ENCODE measurements at places on chromosomes 5 and 9. TPM values are rescaled to one million over a fixed set of nuclear protein-coding genes. Genes with fewer than 3 reads are reported as not detected.
A peak's percentile ranks its signal among the peaks of the same experiment; 100 is the strongest.

DNA sequence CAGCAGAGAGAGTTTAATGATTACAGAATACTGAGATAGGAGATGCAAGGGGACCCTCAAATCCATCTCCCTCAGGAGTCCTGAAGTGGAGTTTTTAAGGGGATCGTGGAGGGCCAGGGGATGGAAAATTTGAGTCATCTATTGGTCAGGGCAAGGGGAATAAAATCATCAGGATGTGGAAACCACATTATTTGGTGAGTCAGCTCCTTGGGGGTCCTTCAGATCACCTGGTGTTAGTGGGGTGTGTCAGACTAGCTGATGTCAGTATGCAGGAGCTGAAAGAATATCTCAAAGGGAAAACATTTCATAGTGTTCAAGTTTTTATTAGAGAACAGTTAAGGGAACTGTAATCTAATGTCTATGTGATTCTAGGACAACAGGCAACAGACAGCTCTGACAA lies 183.0 kb upstream of the FTMT start:
- DNase-seq = no peak

GRCh38 chr5:141507387-141508091 lies 18.7 kb downstream of the PCDHGC5 start:
- no peak for DNase-seq

DNA sequence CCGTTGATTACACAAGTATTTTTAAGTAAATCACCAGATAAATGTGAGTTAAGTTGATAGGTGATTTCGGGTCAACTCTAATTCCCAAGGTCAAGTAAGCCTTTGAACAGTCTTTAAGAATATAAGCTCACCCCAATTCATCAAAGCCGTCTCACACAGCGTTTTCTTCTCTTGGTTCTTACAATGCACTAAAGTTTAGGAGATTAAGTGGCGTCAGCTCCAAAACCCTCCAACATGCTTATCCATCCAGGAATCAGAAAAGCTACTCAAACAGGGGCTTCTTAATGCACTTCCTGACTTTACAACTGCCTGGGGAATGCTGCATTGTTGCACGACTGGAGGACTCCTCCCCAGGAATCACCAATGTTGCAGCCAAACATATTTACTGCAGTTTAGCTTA lies 206.2 kb upstream of the EFNA5 start:
- no peak for DNase-seq

DNA sequence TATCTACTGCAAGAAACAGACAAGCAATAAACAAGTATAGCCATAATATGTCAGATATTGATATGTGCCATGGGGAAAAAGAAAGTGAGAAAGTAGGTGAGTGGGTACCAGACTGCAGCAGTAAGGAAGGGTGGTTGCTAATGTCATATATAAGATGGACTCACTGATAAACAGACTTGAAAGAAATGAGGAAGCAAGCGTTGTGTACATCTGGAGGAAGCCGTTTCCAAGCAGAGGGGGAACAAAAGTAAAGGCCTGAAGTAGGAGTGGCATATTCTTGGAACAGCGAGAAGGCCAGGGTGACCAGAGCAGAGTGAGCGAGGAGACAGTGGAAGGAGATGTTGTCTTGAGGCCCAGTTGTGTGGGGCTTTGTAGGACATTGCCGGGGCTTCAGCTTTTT lies 142.2 kb upstream of the MAP3K1 start:
- no peak for DNase-seq

DNA sequence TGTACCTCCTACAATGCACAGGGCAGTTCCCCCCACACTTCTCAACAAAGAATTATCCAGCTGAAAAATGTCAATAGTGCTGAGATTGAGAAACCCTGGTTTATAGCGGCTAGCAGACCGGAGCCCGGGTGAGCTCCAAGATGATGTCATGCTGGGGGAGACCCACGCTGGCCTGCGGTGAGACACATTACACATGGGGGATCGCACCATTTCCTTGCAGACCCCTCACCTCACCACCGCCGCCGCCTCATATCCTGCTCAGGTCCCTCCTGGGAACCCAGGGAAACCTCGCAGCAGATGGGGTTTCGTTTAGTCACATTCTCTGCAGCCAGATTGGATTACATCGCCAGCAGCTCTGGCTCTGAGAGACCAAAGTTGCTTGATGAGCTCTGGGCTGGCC lies 14.7 kb upstream of the TNC start:
- no peak for DNase-seq

DNA sequence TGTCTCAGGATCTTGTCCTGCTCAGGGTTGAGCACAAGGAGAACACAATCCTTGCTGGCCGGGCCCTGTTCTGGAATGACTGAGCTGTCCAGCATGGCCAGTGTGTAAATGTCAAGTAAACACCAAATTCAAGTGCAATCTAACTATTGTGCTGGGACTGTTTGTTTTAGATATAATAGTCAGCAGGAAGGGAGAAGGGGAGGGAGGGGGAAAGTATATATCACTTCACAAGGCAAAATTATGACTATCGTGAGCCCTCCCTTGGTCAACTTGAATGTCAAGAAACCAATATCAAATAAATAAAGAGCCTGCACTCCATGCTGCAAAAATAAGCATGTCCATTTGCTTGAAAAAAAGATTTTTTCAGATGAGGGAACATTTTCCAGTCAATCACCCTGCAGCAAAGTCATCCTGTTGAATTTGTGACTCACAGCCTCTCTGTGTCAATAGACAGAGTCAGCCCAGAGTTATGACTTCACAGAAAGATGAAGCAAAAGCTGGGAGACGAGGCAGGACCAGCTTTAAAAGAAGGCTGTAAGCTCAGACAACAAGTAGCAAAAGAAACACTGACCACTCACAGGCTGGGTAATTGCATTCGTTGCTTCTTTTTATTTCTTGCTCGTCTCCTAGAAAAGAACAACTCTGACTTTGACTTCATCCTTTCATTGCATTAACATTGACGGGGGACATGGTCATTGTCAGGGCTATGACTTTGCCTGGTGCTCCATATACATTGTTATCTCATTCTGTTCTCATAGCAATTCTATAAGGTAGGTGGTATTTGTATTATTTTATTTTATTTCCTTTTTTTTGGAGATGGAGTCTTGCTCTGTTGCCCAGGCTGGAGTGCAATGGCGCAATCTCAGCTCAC lies 15.3 kb upstream of the KLF4 start:
- DNase-seq = no peak

DNA sequence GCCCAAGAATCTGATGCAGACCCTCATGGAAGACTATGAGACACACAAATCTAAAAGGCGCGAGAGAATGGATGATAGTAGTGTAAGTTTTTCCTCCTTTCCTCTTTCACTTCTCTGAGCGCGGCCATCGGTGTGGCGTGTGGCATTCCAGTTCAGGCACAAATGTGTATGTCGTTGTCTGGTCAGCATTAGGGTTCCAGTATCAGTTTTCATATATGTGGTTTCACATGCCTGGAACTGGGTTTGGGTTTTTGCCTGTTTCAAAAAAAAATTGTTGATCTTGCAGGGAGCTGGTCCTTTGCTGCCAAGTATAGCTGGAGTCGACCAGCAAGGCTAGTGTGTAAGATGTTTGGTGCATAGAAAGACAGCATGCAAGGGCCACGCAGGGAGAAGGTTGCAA lies 51.5 kb downstream of the C9orf152 start:
- no peak for DNase-seq

GRCh38 chr9:81410201-81410600 lies 279.1 kb downstream of the TLE1 start:
- no peak for DNase-seq

- DNase-seq = no peak
Observed at GRCh38 chr5:86199287-86199686, 418.5 kb upstream of the COX7C start.

DNA sequence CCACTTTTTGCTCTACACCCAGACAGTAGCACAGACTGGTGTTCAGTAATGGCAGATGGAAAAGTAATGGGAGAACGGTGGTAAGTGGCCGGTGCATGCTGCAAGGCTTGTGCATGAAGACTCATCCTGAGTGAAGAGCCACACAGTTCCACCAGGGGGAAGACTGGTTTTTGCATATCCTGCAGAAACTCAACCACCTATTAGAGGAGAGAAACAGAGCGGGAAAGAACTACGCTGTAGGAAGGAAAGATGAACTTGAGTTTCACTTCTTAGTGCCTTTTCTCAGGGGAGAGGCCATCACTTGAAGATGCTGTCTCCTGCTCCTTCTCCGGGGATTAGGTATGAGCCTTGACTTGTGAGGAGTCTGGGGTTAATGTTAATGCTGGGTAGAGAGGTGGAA lies 9.4 kb upstream of the PRSS3 start:
- DNase-seq = no peak

DNA sequence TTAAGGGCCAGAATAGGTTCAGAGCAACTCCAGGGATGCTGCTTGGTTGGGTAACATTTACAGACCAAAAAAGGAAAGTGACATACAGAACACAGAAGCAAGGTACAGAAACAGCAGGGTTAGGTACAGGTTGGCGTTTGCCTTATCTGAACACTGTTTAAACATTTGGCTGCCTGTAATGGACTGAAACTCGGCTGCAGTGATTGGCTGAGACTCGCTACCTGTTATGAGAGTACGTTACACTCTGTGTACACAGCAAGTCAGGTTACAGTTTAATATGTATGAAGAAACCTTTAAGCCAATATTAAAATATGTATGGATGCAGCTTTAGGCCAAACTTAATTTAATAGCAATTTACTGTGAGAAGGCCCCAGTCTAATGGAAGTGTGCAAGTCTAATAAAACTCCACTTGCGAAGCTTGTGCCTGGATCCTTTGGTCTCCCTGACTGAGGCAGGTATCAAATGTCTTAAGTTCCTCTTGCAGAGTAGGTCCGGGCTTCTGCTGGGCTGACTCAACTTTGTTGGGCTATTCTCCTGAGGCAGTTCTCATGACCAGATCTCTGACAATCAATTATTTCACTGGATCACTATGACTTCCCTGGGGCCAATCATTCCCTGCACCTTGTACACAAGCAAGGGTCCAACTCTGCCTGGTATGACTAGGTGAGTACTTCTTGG lies 204.9 kb downstream of the ZNF462 start:
- DNase-seq = no peak

GRCh38 chr9:124615100-124615742 lies 108.0 kb upstream of the NR5A1 start:
- DNase-seq = no peak

DNA sequence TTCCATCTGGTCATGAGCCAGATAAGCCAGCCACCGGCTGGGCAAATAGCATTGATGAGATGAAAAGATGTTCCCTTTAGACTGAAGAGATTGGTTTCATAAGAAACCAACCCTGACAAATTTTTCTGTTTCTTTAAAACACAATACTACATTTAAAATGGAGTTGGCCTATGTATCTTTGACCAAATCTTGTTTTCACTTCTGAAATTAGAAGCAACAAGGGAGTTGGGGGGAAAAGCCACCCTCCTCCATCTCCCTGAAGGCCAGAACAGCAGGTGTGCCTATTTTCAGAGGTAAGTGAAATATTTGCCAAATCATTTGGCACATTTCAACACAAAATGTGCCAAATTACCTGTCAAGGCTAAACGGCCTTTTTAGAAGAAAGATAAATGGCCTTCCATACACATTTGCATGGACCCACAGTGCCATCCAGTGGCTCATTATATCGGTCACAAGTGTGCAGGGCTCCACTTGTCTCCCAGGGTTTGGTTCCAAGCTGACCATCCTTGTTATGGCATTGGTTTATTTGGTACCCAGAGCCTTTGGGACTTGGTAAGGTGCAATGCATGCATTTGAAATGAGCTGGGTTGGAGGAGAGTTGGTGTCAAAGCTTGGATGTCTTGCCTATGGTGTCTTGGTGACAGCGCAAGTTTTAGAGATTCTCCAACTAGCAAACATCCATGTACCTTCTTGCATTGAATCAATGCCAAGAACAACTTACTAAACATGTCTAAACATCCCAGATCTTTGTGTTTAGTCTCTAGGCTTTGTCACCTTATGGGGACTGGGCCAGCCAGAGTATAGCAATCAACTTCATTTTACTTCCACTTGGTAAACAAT lies 372.0 kb upstream of the KIF2A start:
- DNase-seq = peak; percentile 87

- no peak for DNase-seq
Observed at GRCh38 chr9:36401897-36402480, 1.9 kb upstream of the RNF38 start.

DNA sequence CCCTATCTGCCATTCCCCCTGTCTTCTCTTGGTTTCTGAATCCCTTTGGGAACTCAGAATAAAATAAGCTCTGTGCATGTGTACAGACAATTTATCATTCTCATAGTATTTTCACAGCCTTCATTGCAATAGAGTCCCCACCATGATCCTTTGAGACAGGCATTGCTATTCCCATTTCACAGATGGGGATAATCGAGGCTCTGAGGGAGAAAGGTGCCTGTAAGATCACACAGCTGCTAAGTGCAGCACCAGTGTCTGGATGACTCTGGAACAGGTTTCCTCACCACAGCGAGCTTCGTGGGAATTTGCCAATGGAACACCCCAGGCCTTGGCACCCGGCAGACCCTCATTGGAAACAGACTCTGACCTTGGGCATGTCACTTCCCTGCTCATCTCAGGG lies 293.6 kb downstream of the NSG2 start:
- DNase-seq = no peak

GRCh38 chr5:55923177-55923771 lies 71.5 kb downstream of the IL6ST start:
- peak; percentile 63 for DNase-seq

DNA sequence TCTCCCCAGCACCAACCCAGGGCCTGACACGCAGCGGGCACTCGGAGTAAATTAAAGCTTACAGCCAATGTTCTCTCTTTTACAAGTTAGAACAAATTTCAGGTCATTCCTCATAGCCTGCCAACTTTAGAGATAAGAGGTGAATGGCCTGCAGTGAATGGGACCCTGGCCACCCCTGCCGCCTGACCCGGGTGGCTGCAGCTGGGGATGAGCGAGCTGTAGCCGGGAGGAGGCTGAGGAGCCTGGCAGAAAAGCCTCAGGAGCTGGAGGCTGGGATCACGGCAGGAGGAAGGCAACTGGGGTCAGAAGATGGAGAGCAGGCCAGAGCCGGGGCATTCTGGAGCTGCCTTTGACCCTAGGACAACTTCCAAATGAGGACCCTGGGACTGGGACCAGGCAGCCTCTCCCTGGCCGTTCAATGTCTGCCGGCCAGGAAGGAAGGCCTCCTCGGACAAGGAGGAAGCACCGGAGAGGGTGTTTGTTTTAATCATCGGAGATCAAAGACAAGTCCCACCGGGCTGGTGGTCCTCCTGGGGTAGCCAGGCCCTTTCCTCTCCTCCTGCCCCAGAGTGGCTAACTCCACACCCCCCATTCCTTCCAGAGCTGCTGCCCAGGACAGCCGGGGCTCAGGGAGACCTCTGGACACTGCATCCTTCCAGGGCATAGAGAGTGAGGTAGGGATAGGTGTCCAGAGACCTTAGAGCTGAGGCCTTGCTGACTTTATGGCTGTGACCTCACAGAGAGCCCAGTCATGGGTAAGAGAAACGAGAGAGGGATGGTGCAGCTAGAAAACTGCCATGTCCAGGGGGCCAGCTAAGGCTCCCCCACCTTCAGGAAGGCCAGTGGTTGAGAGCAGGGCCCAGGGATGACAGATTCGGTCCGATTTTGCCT lies 87.3 kb upstream of the LMX1B start:
- DNase-seq = no peak

- DNase-seq = no peak
Observed at GRCh38 chr9:131473891-131474290, 28.8 kb upstream of the POMT1 start.

The NKD2 gene
- total RNA-seq = 11.2 TPM

The GFI1B gene
- total RNA-seq = 0.67 TPM

The COL15A1 gene
- total RNA-seq = 0.27 TPM

The ADAMTSL1 gene
- 0.19 TPM for total RNA-seq

The IL5 gene
- total RNA-seq = not detected

The RAI14 gene
- total RNA-seq = 27.6 TPM

The COL27A1 gene
- 62.4 TPM for total RNA-seq

The BSPRY gene
- 14.1 TPM for total RNA-seq

The CDX1 gene
- not detected for total RNA-seq
